ENCODE measurements at places on chromosomes 1 and 21. TPM values are rescaled to one million over a fixed set of nuclear protein-coding genes. Genes with fewer than 3 reads are reported as not detected.
A peak's percentile ranks its signal among the peaks of the same experiment; 100 is the strongest.

The UBE2U gene
- total RNA-seq: not detected

The PIK3R3 gene
- total RNA-seq: 55.3 TPM

The TRIM58 gene
- 1.2 TPM for total RNA-seq

The LAMC1 gene
- 104 TPM for total RNA-seq

The RYR2 gene
- total RNA-seq: 572 TPM

The KRTAP12-2 gene
- not detected for total RNA-seq

The GBP7 gene
- total RNA-seq: 0.08 TPM

The ADAMTS4 gene
- total RNA-seq: 24.0 TPM

The CNR2 gene
- not detected for total RNA-seq

The CFAP57 gene
- total RNA-seq: 0.13 TPM

The SPRR5 gene
- not detected for total RNA-seq

The POGK gene
- 18.5 TPM for total RNA-seq

The ETS2 gene
- 36.4 TPM for total RNA-seq

The STUM gene
- total RNA-seq: 0.78 TPM

The NPHP4 gene
- total RNA-seq: 6.6 TPM

The APCS gene
- total RNA-seq: not detected

The NUP210L gene
- total RNA-seq: 0.48 TPM

The CYP4A11 gene
- total RNA-seq: not detected

- DNase-seq: peak; percentile 92
Measured at GRCh38 chr1:9181176-9181906, 52.4 kb upstream of the GPR157 start.

GRCh38 chr1:24384251-24385090, 29.1 kb downstream of the STPG1 start:
- DNase-seq: peak; percentile 84

DNA sequence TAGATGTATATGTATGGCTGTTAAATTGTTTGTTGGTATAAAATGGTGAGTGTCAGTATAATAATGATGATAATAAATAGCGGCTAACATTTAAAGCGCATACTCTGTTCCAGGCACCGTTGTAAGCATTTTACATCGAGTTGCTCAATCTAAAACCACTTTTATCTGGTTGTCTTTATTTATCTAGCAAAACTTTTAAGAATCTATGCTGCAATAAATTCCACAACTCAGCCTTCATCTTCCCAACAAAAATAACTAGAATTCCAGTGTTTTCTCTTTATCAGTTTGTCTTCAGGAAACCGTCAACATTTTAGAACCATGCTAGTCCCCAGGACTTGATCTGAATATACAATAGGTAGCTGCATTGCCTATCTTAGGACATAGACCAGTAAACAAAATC, 19.3 kb upstream of the SLC16A1 start:
- no peak for DNase-seq

- peak; percentile 92 for DNase-seq
Measured at GRCh38 chr1:153985941-153986761, at the start of gene RAB13. RAB13 (minus strand) TSS chr1:153986339; CDS start chr1:153986236, 103 bp downstream.

DNA sequence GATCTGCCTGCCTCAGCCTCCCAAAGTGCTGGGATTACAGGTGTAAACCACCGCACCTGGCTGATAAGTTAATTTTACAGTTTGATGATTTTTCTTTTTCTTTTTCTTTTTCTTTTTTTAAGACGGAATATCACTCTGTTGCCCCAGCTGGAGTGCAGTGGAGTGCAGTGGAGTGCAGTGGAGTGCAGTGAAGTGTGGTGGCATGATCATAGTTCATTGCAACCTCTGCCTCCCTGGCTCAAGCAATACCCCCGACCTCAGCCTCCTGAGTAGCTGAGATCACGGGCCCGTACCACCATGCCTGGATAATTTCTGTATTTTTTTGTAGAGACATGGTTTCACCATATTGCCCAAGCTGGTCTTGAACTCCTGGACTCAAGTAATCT, 84.4 kb upstream of the CXADR start:
- no peak for DNase-seq

GRCh38 chr1:13694886-13695684, 4.9 kb upstream of the PRDM2 start:
- no peak for DNase-seq

- DNase-seq: no peak
Measured at GRCh38 chr1:20234788-20235535, 48.6 kb upstream of the PLA2G2C start.

DNA sequence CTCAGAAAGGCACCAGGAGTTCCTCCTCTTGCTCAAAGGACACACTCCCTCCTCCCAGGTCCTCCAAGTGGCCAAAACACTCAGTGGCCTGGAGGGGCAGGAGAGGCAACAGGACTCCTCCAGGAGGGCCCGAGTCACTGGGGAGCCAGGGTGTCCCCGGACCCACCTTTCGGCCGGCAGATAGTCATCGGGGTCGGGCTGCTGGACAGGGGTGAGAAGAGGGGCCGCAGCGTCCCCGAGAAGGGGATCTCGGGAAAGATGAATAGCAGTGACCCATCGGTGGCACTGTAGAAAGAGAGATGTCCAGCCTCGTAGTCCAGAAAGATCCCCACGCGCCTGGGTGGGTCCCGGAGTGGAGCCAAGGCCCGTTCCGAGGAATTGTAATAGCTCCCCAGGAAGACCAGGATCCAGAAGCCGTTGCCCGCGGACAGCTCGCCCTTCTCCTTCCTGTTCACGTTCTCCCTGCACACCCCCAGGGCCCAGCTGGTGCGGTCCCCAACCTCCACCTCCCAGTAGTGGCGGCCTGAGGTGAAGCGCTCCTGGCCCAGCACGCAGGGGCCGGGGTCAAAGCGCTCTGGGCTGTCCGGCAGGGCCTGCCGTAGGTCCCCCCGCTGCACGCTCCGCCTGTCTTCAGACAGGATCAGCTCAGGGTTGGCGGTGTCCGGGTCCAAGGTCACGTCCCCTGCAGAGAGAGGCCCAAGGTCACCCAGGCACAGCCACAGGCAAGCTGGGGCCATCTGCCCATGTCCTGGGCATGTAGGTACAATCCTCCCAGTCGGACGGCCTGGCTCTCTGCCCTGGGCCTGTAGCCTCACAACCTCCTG, 11.9 kb downstream of the TRIM11 start:
- peak; percentile 65 for DNase-seq

DNA sequence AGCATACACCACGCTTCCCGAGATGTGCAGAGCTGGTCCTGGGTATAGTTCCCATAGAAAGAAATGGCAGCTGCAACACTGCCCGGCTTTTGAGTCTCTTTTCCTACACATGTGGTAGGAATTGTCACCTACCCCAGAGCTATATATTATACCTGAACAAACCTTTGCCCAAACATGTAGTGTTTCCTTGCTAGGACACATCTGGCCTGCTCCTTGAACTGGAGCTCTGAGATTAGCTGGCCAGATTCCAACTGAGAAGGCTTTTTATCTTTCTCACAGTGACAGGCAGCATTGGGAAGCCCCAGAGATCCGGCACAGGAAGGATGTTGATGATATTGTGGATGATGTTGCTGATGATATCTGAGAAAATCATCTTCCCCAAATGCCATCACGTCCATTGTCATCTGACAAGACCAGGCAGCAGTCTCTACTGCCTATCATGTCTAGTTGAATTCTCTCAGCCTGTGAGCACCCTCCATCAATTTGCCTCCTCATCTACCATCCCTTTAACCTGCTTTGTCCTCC, 115.0 kb upstream of the SMYD2 start:
- DNase-seq: no peak

- DNase-seq: no peak
Measured at GRCh38 chr1:19398309-19398760, 86.2 kb downstream of the SLC66A1 start.

- DNase-seq: no peak
Measured at GRCh38 chr1:229012823-229013222, 258.1 kb upstream of the RAB4A start.

GRCh38 chr21:42847051-42847707, 32.2 kb downstream of the WDR4 start:
- DNase-seq: peak; percentile 38

- no peak for DNase-seq
Measured at GRCh38 chr1:85343213-85343611, 66.8 kb upstream of the BCL10 start.

- DNase-seq: no peak
Measured at GRCh38 chr21:34800797-34801518, 132.2 kb downstream of the CLIC6 start.

DNA sequence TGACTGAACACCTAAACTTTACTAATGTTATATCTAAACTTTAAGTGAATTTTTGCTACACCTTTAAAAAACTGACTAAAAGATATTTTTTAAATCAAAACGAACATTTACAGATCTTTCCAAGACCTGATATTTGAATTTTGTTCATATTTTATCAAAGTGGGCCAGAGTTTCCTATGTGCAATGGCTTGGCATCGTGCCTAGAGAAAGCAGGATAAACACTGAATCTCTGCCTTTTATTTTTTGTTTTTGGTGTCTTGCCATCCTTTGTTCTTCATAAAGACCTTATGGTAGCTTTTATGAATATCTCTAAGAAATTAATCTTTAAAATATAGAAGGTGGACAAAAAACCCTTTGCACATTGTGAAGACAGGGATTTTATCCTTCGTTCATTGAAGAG, 25.8 kb upstream of the VPS26C start:
- DNase-seq: no peak

- DNase-seq: no peak
Measured at GRCh38 chr1:203271018-203271743, 34.1 kb upstream of the BTG2 start.

- DNase-seq: no peak
Measured at GRCh38 chr1:30732277-30732996, 9.1 kb upstream of the MATN1 start.

GRCh38 chr1:46317323-46317722, 13.8 kb downstream of the UQCRH start:
- DNase-seq: no peak

- no peak for DNase-seq
Measured at GRCh38 chr1:1194723-1195122, 11.7 kb downstream of the TNFRSF18 start.

DNA sequence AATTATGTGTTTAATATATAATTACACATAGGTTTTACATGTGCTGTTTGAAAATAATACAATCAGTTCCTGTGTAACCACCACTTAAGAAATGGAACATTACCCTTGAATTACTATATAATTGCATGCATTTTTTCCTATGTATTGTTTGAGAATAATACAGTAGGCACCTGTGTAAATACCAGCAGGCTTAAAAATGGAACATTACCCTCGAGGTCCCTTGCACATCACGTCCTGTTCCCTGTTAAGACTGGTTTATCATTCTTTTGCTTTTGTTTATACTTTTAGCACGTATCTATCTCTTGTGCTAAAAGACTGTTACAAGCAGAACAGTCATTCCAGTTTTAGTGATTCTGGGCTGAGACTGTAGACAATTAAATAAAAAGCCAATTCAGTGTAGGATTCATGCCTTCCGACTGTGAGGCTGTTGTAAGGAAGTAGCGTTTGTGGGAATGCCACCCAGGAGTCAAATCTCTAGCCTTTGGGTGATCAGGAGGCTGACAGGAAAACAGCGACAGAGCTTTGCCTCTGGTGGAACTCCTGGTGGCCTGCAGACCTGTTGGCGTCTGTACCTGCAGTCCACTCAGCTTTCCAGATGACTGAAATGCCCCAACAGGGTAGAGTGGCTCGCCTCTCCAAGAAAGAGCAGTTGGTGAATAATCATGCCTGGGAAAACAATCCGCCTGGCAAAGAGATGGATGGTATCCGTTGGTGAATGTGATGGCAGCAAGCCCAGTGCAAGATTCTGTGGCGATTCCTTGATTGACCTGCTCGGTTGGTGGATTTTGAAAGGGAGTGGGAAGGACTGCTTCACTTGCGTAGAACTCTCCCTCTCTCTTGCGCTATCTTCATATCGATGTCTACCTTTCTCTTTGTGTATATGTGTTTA, 58.0 kb downstream of the DISC1 start:
- no peak for DNase-seq

DNA sequence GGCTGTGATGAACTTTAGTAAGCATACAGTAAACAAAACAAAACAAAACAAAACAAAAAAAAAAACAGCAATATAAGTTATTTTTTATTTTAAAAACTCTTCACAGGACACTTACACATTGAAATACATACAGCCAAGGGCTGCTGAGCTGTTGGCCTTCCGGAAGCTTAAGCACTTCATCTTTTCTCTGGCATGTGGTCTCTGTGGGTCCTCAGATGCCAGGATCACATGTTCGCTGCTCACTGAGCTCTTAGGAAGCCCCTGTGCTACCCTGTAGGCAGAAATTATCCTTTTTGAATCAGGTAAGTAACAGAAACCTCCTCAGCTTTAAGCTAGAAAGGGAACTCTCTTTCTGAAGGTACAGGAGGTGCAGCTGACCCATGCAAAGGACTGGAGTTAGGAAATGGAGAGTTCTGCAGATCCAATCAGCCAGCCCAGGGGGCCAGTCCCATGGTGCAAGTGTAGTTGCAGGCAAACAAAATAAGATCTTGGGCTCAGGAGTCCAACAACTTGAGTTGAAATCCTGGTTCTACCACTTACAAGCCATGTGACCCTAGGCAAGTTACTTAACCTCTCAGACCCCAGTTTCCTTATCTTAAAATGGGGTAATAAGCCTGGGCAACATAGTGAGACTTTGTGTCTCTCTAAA, 22.4 kb upstream of the MED18 start:
- DNase-seq: no peak

- no peak for DNase-seq
Measured at GRCh38 chr1:190679044-190679443, 201.4 kb upstream of the BRINP3 start.

- no peak for DNase-seq
Measured at GRCh38 chr21:34819357-34819999, 150.7 kb downstream of the CLIC6 start.

DNA sequence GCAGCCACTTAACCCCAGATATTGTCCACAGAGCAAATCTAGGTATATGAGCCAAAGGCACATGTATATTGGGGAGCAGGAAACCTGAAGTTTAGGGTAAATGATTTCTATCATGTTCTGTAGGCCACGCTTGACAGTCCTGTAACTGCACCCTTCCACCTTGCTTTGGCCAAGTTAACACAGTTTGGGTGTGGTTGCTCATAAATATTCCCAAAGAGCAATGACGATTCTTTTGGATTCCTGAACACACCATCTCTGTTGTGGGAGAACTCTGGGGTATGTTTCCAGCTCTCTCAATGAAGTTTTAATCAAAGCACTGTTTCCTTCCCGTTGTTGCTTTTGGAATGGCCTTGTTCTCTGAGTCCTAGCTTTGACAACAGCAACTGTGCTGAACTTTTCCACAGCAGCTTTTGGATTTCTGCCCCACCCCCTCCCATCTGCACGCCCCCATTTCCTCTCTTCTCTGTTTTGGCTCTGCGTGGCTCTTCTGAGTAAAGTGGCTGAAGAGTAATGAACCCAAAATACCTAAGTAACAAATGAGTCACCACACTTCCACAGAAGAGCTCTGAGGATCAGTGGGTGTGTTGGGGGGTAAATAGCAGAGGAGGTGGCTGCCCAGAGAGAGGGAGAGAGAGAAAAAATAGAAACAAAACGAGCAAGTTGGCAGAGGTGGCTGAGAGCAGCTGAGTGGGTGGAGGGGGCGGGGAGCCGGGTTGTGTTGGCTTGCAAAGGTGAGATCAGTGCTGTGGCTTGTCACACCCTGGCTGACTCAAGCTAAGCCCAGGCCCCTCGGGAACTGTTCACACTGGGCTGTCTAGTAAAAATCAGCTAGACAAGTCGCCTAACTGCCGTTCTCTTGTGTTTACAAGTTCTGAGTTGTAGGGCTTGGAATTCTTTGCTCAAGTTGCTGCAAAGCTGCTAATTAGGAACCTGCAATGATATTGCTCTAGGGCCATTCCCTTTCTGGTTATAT, 26.9 kb upstream of the RAP1A start:
- DNase-seq: peak; percentile 91
